ENCODE measurements at places on chromosomes 7 and 10. TPM values are rescaled to one million over a fixed set of nuclear protein-coding genes. Genes with fewer than 3 reads are reported as not detected.

Gene CHAT
- total RNA-seq, result not detected

- no peak for DNase-seq
These were observed 180.7 kb upstream of the KAT6B start for GRCh38 chr10:74645692-74646091.

Gene NAPEPLD
- 9.6 TPM for total RNA-seq

GRCh38 chr7:118467381-118467780, 242.9 kb downstream of the ANKRD7 start:
- no peak for DNase-seq

Gene FAM24A
- total RNA-seq, result not detected

Gene CCDC146
- 1.7 TPM for total RNA-seq

Gene CDK1
- 0.44 TPM for total RNA-seq

DNA sequence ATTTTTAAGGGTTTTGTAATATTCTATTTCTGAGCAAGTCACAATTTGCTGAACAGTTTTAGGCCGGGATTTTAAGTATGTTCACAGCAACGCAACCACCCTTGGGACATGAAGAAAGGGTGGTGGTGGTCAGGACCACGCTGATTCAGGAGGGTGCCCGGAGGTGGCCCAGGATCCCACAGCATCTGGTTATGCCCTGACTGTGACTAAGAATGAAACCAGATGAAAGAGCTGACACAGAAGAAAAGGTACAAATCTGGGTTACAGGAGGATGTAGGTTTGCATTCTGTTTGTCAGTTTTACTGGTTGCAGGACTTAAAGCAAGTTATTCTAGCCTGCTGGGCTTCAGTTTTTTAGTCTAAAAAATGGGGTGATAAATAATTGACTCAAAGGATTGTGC, 279.7 kb downstream of the CCSER2 start:
- no peak for DNase-seq

- DNase-seq, result peak; percentile 63
These were observed 59.1 kb downstream of the ZNF365 start for GRCh38 chr10:62433181-62433692.

GRCh38 chr10:121267236-121268003, 330.8 kb downstream of the FGFR2 start:
- DNase-seq, result no peak

Gene SPDYE5
- total RNA-seq, result not detected

DNA sequence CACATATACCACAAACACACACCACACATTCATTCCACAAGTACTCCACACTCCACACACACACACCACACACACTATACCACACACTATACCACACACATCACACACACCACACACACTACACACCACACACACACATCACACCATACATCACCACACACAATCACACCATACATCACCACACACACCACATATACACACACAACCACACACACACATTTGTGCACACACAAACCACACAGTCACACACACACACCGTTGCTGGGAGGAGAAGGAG, 112.8 kb downstream of the PTPN20 start:
- DNase-seq, result no peak

DNA sequence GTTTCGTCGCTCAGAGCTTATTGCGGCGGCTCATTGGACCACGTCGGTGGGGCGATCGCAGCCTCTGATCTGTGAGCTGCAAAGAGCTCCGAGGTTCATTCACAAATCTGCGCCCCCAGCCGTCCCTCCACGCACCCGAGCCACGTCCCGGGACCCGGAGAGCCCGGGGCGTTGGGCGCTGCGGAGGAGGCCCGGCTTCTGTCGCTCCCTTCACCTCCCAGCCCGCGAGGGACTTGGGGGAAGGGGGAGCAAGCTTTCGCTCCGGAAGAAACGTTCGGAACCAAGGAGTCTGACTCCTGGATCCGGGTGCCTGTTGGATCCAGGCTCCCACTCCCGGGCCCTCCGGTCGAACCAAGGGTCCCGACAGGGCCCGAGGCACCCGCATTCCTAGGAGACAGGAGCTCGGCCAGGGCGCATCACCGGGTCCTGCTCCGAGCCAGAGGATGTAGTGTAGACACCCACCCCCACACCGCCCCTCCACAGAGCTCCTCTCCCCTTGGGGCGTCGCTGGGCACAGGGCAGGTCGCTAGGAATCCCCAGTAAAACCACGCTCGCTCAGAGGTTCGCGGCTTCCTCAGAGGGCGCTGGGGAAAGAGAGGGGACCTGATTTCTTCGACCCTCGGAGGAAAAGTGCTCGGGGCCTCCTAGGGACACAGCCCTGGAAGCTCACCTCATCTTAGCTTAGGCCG, 7.9 kb upstream of the EN2 start:
- DNase-seq, result no peak

GRCh38 chr10:23150091-23150490, 42.0 kb upstream of the PTF1A start:
- DNase-seq, result no peak

DNA sequence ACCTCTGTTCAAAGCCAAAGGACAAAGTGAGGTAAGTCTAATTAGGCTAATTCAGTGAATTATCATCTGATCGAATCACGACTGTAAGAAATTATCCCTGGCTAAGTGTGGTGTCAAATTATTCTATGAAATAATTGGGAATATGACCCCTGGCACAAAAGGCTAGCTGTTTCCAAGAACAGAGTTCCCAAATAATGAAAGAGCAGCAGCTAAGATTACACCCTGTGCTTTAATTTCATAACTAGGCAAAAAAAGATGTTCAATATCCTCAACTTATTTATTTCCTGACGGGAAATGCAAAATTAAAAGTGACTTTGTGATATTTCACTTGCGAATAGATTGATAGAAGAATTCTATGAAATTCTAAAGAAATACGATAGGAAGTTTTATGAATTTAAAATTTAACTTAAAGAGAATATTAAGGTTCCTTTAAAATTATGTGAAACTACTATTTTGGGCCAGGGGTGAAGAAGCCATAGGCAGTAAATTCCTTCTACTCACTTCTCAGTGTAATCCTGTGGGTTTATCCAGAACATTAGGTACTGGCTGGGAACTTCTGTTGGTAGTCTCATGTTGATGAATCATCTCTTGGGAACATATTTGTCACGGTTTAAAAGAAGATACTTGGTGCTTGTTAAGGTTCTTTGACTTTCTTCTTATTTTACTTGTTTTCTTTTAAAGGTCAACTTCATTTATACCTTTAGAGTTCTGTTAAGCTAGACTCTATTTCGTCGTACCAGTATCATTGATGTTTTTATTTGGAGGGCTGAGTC, 148.5 kb downstream of the POLR1F start:
- no peak for DNase-seq

- DNase-seq, result peak; percentile 60
These were observed 105.5 kb upstream of the FAM204A start for GRCh38 chr10:118447478-118448270.

DNA sequence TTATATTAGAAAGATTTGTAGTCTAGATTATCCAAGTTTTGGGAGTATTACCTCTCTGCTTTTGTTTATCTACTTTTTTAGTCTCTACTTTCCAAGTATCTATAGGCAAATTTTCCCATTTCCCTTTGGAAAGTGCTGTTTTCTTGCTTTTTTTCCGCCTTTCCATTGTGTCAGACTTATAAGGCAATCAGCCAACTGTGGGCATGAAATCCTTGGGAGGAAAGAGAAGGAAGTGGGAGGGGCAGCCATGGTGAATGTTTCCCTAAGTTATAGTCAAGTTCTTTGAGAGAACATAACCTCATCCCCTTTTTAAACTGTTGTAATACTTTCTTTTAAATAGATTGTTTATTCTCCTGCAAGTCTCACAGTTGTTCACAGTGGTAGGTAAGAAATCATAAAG, 52.6 kb downstream of the PTEN start:
- DNase-seq, result no peak

Gene GPR37
- total RNA-seq, result 0.63 TPM

- no peak for DNase-seq
These were observed 342.6 kb upstream of the ZMIZ1 start for GRCh38 chr10:78726171-78726570.
